ENCODE measurements at places on chromosomes 5 and 9.

DNA sequence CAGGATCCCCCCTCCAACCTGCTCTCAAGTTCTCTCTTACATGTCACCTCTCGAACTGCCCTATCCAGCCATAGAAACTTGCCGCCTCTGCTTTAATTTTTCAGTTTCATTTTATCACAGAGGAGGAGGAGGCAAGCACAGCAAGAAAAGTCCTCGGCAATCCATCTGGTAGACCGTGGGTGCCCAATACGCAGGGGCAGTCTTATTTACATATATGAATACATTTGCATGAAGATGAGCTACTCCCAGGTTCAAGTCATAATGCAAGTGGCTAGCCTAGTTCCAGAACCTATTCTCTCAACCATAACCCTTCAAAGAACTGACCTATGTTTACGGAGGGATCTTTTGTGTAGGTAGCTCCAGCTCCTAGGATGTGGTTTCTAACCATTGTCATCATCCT is 223.2 kb upstream of the PANK3 start:
- DNase-seq: no peak

- DNase-seq: no peak
Measured at GRCh38 chr5:175689147-175689991, 31.5 kb downstream of the HRH2 start.

- DNase-seq: no peak
Measured at GRCh38 chr5:107776506-107776905, 105.8 kb upstream of the EFNA5 start.

DNA sequence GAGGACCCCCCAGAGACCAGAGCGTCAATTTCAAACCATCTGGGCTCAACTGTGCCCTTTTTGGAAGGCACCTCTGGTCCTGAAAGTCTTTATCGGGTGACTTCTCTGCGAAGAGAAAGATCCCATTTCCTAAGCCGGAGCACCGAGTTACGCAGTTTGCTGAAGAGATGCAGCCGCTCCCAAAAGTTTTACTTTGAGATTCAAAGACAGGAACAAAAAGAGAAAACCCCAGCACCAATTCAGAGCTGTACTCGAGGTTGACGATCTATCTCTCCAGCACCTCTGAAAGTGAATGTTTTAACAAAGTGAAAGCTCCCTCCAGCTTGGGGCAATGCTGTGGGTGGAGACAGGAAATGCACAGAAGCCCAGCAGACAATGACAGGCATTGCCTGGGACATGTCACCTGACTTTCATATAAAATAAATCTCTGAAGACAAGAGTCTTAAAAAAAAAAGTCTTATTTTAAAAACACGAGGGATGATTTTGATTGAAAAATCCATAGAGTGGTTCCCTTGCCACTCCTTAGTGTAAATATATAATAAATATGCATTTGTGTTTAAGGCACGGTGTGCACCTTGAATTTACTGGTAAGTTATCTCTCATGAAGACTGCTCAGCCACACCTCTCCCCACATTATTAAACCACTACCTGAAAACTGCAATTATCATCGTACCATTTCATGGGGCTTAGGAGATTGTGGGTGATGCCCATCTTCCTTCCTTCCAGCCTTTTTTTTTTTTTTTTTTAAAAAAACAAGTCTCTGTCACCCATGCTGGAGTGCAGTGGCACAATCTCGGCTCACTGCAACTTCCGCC is 79.9 kb downstream of the FNBP1 start:
- DNase-seq: peak; percentile 68

DNA sequence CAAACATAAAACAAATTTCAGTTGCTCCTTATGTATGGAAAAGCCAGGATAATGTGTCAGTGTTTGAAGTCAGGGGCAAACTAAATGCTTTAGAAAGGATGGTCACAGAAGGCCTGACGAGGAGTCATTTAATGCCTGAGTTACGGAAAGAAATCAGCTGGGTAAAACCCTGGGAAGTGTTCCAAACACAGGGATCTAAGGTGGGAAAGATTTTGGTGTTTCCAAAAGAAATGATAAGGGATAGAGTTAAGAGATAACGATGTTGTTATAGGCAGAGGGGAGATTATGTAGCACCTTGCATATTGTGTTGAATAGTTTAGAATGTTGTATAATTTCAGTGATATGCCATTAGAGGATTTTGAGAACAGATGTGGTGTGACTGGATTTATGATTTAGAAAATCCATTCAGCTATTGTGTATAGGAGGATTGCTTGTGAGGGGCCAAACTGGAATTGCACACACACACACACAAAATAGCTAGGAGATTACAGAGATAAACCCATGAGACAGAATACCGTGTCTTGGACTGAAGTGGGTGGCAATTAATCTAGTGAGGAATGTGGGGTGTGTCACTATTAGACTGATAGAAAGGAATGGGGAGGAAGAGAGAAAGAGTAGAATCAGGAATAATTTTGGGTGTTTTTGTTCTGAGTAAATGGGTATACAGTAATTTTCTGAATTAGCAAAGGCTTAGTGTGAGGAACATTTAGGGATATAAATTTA is 274.2 kb upstream of the DAB2 start:
- DNase-seq: no peak

- no peak for DNase-seq
Measured at GRCh38 chr9:133795049-133795448, 56.9 kb upstream of the SARDH start.

DNA sequence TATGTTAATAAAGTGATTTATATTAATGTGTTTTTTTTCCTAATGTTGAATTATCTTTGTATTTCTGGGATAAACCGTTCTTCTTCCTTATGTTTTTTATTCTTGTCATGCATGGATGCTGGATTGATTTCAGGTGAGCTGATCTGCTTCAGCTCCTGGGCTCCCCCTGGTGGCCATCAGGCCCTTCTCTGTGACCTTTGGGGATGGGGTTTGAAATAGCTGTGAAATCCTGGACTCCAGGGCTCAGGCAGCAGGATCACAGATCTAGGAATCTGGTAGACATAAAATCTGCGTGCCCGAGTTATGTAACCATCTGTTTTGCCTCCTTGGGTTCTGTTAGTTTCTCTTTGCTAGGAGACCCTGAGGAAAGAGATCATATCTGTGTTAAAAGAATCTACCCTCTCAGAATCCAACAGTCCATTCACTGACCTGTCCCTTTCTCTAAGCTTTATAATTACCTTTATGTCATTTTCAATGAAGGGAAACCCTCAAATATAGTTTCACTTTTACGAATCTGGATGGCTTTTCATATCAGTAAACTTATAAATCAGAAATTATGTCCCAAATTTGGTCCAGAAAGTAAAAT is 12.2 kb upstream of the OR13J1 start:
- peak; percentile 81 for DNase-seq

DNA sequence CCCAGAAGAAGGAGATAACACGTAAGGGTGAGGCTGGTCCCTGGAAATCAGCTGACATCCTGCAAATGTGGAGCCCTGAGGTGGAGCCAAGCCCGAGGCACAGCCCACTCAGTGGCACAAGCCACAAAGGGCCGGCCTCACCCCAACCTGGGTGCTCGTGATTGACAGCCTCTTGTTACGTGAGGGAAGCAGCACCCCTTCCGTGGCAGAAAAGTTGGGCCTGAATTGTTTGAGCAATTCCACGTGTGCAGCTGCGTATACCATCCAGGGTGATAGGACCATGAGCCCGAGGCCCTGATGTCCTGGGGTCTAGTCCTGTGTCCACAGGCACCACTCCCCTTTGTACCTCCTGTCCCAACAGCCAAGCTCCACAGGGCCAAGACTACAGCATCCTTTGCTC is 4.8 kb downstream of the ORM2 start:
- DNase-seq: no peak

- no peak for DNase-seq
Measured at GRCh38 chr5:162837155-162837554, 600.2 kb upstream of the CCNG1 start.

DNA sequence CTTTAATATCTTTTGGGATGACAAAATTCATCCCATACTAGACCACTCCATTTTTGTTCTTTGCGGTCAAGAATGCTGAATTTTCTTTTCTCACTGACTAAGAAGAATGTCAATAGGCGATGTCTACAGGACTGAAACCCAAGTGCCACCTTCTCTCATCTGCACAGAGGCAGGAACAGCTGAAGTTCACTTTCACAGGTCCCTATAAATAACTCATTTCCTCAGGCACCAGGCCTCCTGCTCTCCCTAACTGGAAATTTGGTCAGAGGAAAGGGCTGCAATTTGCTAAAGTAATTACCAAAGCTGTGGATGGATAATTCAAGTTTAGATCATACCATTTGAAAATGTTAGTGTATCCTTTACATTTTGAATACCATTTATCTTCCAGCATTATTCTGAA is 142.9 kb downstream of the DIRAS2 start:
- no peak for DNase-seq

- no peak for DNase-seq
Measured at GRCh38 chr9:119487118-119487827, 118.0 kb upstream of the BRINP1 start.

DNA sequence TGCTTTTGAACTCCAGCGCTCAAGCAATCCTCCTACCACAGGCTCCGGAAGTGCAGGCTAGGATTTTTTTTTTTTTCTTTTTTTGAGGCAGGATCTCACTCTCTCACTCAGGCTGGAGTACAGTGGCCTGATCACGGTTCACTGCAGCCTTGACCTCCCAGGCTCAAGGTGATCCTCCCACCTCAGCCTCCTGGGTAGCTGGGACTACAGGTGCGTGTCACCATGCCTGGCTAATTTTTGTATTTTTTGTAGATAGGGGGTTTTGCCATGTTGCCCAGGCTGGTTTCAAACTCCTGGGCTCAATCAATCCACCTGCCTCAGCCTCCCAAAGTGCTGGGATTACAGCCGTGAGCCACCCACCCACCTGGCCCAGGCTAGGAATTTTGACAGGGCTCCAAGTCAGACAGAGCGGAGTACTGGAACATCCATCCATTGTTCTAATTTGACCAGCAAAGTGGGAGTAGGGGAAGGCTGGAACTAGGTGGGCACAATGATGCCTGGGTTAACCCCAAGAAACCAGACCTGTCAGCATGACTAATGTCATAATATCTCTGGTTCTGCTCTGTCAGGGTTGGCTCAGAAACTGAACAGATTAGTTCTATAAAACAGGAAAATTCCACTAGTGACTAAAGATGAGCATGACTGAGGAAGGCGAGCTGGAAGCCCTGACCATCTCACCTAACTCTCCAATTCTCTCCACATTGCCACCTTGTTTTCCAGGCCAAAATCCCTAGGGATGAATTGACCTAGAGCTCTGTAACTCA is 9.2 kb downstream of the ZBTB5 start:
- no peak for DNase-seq

- DNase-seq: no peak
Measured at GRCh38 chr9:95770653-95771131, 104.8 kb upstream of the ERCC6L2 start.

DNA sequence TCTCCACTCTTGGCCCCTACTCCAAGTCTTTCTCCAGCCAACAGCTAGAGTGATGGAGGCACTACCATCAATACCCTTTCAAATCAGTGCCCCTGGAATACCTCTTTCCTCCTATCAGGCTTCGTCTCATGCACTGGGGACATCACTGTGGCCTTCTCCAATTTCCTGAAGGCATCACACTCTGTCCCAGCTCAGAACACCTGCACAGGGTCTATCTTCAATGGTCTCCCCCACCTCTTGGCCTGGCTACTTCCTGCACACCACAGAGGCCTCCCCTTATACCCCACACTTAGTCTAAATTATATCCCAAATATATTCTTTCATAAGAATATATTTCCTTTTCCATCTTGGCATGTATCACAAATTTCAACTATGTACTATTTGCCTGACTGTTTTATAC is 34.5 kb downstream of the ECPAS start:
- DNase-seq: no peak

DNA sequence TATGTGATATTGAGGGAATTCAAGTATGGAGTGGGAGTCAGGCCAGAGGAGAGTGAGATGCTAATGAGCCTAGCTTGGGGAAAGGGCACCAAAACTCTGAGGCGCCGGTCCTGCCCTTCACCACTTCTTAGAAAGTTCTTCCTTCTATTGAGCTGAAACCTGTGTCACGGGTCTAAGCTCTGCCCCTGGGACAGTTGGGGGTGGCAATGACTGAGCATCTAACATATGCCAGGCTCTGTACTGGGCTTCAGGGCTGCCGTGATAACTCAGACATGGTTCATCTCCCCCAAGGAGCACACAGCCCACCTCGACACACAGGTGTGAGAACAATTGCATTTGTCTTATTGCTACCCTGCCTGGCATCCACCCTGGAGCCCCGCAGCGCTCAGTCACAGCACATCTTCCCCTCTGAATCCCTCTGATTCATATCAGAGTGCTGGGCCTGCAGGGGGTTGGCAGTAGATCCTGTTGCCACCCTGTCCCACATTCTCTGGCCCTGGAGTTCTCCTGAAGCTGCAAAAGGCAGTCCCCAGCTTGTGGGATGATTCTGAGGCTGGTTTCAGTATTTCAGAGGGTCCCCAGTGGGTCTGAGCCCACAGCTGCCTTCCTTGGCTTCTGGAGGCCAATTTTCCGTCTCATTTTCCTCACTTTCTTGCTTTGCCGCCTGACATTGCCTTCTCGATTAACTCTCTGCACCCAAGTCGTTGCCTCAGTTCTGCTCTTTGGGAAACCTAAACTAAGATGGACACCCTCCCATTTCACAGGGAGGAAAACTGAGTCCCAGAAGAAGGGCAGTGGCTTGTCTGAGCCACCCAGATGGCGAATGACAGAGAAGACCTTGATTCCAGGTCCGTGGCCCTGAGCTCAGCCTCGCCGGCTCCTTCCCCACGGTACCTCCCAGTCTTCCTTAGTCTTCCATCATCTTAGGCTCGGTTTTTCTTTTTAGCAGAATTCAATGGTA is 42.5 kb downstream of the ALG2 start:
- no peak for DNase-seq

- DNase-seq: no peak
Measured at GRCh38 chr9:96540106-96540505, 79.5 kb downstream of the CDC14B start.

DNA sequence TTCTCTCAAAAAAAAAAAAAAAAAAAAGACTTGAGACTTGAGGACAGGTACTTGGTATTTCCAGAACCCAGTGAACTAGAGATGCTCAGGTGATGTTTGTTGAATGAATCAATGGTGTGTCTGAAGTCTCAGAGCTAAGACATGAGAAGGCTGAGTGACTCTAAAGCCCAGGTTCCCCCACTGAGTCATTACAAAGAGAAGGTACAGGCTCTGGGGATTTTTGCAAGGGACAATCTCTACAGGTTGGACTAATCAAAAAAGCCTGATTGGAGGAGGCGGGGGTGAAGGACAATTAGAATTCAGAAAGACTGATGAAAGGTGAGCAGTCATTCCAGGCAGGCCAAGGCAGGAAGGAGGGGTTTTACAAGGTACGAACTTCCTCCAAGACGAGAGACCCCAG is 8.2 kb upstream of the FABP6 start:
- DNase-seq: no peak

DNA sequence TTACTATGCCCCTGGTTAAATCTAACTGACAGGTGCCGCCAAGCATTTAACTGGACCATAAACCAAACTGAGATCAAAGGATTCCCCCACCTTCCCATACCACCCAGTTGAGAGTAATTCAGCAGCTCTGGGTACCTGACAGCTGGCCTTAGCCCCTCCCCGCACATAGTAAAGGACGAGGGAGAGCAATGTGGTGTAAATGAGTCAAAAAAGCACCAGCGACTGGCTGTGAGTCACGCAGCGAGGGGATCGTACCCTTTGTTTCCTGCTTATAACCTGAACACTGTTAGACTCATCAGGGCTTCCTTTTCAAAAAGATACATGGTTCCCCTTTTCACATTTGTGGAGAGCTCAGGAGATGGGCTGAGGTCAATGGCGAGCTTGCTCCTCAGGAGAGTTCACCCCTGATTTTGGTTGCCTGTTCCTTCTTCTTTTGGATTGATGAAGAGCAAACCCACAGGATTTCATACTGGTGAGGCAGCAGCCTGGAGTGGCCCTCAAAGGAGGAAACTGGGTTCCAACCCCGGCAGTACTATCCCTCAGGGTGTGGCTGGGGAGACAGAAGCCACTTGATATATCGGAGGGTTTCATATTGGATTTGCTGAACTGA is 71.5 kb downstream of the ANKRD33B start:
- peak; percentile 34 for DNase-seq
